Fibroblast of the conjunctiva (primary cell): ENCODE measurements at places on chromosomes 11 and 22.

DNA sequence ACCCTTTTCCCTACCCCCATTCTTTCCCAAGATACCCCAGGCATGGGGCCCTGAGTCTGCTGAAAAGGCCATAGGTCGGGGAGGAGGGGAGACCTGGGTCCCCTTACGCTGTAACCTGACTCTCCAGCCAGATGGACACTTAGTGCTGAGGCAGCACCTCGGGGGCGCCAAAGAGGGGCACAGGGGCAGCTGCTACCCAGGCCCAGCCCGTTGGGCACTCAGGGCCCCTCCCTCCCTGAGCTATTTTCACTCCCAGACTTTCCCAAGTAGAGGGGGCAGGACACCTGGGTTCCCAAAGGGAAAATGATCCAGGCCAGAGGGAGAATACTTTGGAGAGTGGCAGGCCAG lies 933 bp downstream of the ACTN3 start:
- no peak for DNase-seq

- no peak for DNase-seq
These were observed 155.1 kb downstream of the HIPK3 start for GRCh38 chr11:33412241-33412640.

- DNase-seq = no peak
These were observed 4.3 kb upstream of the OSBPL5 start for GRCh38 chr11:3169255-3170043.

DNA sequence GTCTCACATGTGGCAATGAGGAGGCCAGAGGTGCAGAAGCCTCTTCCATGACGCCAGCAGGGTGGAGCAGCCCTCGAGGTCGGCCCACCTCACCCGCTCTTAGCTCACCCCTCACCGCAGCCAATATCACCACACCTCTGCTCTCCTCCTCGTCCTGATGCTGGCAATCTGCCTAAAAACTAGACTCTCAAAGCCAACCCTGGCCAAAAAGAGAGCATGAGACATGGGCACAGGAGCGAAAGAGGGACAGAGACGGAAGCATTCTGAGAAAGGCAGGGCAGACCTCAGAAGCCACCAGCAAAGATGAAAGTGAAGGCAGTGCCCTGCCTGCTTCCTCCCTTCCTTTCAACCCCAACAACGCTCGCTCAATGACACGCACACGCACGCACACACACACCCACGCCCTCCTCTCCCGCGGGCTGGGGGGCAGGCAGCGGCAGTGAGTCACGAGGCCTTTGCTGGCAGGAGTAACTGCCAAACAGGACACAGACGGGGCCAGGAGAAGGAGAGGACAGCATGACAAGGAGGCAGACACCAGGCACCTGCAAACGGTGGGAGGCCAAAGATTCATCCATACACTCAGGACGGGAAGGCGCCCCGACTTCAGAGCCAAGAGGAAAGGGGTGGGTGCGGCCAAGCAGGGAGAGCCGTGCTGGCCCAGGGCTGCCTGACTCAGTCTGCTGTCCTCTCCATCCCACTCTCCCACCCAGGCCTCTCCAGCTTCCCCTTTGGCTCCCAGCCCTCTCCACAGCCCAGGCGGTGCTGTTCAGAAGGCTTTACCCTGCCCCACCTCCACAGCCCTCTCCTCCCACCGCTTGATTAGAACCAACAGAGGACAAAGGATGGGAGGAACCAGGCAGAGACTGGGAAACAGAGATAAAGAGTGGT lies 11.4 kb downstream of the IGSF9B start:
- no peak for DNase-seq

DNA sequence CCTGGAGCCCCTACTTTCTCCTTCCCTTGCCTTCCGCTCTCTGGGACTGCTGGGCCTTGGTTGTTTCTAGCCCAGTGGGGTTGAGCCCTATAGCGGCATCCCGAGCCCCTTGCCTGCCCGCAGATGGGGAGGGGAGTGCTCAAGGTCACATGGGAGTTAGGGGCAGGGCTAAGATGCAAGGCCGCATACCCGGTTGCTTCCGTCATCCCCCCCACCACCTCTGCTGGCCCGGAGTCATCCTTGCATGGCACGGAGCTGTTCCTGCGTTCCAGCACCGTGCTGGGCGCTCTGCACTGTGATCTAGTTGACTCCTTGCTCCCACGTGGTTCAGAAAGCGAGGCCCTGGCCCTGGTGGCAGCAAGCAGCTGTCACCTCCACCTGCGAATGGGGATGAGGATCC lies 18.0 kb downstream of the FLRT1 start:
- no peak for DNase-seq

DNA sequence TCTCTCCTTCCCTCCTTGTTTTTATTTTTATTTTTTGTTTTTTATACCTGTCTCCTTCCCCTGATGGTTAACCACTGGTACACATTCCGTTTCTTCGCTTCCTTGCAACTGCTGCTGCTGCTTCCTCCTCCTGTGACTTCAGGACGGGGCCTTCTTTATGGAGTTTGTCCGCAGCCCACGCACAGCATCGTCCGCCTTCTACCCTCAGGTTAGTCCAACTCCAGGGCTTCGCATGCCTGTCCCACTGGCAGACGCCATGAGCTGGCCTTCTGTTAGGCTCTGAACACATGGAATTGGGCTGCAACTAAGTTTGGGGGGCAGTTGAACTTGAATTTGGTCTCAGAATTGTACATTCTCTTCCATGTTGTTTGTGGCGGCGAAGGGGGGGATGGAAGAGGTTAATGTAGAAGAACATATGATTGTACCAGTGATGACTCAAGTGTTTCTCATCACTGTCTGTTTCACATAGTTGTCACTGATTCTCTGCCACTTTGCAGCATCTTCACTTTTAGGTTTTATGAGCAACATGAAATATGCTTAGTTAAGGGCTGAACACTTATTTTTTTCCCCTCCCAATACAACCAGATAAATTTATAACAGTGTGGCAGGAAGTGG lies 83.0 kb upstream of the YWHAH start:
- no peak for DNase-seq

- DNase-seq = peak; percentile 94
These were observed at the start of the genes FAM118B and RPUSD4 for GRCh38 chr11:126211236-126212088. FAM118B (plus strand) TSS chr11:126211782; CDS start chr11:126235002, 23,220 bp downstream. RPUSD4 (minus strand) TSS chr11:126211650; CDS start chr11:126211638, 12 bp downstream.

DNA sequence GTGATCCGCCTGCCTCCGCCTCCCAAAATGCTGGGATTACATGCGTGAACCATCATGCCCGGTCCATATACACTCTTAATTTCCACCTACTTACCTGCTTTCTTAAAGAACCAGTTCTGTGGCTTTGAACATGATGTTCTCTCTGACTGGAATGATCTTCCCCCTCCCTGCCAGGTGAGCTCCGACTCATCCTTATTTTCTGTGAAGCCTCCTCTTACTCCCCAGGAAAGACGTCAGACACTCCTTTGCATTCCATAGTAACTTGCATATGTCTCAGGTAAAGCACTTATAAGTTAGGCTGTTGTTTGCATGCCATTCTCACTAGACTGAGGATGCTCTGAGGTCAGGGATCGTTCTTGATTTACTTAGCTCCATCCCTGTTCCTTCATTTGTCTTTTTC lies 91.8 kb upstream of the RAB1B start:
- no peak for DNase-seq

- DNase-seq = no peak
These were observed 6.4 kb downstream of the CDCA5 start for GRCh38 chr11:65077451-65077850.

GRCh38 chr11:82775736-82776346 lies 42.2 kb upstream of the FAM181B start:
- peak; percentile 10 for DNase-seq

DNA sequence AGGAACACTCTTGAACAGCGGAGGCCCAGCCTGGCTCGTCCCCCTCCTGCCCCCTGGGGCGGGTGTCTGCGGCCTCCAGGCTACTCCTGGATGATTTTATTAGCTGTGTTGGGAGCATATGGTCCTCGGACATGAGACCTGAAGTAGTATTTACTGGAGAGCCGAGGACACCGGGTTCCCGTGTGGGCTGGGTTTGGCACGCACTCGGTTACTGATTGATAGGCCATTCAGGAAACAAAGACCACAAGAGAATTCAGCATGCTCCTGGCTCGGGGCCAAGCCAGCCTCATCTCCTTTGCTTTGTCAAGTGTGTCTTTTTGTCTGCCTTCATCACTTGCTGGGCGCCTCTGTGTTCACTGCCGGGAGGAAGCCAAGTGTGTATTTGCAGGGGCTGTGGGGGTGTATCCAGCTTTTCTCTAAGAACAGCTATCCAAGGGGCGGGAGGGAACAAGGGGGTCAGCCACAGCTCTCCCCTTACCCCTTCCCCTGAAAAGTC lies 9.7 kb downstream of the FXYD2 start:
- DNase-seq = no peak

DNA sequence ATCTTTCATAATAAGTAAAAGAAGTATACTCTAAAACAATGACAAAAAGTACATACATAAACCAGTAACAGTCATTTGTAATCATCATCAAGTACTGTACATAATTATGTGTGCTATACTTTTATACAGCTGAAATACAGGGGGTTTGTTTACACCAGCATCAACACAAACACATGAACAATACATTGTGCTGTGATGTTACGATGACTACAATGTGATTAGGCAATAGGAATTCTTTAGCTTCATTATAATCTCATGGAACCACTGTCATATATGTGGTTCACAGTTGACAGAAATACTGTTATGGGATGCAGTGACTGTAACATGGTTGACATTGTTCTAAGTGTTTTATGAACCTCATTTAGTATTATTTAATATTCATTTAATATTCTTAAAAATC lies 914.4 kb upstream of the TENM4 start:
- no peak for DNase-seq

DNA sequence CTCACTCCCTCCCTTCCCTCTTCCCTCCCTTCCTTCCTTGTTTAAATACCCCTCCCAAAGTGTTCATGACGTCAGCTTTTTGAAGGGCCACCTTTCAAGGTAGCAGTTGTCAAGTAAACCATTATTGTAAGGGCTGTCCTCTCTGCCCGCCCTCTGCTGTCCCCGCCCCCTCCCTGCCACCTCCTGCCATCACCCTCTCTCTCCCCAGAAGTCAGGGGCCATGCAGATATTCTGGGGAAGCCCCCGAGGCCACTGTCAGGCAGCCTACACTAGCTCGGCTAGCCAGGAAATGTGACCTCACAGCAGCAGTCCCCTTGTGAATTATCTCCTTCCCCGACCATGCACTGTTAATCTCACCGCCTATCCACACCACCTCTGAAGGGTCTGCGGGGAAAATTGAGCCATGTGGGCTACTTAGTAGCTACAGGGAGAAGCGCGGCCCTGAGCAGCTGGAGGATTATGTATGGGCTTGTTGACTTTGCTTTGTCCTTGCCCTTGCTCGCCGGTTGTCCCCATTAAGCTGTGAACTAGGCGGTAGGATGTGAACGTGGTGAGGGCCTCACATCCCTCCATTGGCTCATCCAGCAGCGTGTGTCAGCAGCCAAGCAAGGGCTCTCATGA lies 42.1 kb upstream of the ATXN10 start:
- no peak for DNase-seq

DNA sequence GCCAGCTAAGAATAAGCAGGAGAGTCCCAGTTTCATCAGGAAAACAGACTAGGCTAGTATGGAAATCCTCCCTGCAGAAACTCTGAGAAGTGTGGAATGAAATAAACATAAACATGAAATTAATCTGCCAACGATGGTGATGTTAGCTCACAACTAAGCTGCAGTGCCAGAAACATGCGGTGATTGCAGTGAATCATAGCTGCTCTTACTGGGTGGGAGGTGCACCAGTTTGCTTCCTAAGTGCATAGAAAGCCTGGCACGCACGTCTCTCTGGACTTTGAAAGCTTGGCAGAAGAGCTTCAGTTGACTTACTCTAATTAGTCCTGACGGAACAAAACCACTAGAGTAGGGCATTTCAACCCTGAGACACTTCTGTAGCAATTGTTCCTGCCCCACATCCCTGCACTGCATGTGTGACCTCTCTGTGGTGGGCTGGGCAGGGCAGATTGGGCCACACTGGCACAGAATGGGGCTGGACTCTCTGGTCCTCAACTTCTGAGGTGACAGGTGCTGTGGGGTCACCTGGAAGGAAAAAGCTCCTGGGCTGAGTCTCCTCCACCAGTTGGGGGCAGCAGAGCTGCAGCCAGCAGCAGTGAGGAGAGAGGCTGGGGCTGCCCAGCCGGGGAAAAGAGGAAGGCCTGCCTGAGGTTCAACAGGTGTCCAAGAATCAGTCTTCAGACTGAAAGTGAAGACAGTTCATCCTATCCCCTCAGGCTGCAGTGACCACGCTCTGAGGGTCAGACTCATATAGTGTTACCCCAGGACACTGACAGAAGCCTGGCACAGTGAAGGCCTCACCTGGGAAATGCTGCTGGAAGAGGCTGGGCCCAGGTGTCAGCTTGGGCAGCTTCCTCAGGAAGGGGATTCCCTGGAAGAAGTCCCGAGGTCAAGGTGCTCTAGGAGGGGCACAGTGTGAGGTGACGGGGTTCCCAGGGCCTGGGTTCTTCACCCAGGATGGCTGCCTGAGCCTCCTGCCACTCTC lies 40.5 kb downstream of the GGTLC2 start:
- peak; percentile 56 for DNase-seq

DNA sequence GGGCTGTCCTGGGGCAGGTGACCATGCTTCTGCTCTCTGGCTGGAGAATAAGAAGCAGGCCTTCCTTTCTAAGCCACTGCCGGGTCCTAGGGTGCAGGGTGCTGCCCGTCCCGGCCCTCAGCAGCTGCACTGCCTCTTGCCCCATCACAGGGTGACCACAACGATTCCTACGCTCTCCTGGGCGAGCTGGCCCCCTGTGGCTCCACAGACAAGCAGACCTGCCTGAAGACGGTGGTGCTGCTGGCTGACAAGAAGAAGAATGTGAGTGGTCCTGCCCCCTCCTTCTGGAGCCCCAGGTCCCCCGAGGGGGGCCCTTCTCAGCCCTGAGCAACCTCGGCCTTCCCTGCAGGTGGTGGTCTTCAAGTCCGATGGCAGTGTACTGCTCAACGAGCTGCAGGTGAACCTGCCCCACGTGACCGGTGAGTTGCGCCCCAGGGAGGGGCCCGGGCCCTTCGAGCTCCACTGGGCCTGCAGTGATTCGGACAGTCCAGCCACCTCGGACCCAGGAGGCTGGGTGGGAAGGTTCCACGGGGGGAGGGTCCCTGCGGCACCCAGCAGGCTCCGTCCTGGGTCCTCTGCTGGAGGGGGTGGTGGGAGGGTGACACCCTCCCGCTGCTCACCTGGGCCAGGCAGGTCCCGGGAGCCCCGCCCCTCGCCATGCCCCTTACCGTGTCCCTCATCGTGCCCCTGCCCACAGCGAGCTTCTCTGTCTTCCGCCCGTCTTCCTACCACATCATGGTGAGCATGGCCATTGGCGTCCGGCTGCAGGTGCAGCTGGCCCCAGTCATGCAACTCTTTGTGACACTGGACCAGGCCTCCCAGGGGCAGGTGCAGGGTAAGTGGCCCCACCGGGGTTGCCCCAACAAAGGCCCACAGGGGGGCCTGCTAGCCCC lies 8.3 kb downstream of the MUC2 start:
- DNase-seq = no peak

GRCh38 chr11:131246156-131246555 lies 124.3 kb upstream of the NTM start:
- no peak for DNase-seq

- DNase-seq = no peak
These were observed 34.7 kb downstream of the GALNT18 start for GRCh38 chr11:11587122-11587521.
